ENCODE measurements at places on chromosomes 4 and X.

GRCh38 chr4:151460434-151460833 lies 51.5 kb downstream of the FHIP1A start:
- no peak for DNase-seq

- DNase-seq: no peak
Observed at GRCh38 chr4:153140294-153140693, 63.9 kb upstream of the TRIM2 start.

DNA sequence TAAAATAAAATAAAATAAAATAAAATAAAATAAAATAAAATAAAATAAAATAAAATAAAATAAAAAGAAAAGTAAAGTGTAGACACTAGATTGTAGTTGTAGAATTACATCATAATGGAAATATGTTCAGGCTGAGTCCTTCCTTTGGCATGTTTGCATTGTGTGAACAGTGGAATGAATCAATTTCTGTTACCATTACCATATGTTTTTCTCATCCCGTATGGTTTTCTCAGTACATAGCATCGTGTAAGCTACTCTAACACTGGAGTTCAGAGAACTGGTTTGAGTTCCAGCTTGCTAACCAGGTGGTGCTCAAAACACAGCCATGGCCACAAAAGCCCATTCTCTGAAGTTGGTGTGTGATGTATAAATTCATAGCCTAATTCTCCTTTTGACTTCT lies 45.9 kb downstream of the USP11 start:
- no peak for DNase-seq

GRCh38 chr4:159026329-159026728 lies 76.5 kb upstream of the RAPGEF2 start:
- DNase-seq: no peak

DNA sequence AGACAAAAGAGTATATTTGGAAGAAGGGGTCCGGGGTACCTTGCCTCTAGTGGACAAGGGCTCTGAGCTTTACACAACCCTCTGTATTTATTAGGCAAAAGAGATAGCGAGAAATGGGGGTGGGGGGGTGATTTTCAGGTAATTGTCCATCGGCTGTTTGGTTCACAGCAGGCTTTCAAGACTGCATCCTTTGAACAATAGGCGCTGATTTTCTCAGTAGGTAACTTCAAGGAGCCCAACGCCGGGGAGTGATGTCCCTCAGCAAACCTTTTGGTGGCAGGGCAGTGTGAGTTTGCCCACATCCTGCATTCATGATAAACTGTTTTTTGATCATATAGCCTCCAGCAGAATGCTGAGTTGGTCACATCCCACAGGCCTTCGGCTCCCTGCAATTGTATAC lies 61.6 kb downstream of the KDM5C start:
- no peak for DNase-seq

GRCh38 chrX:118973389-118974087 lies 880 bp upstream of the LONRF3 start:
- DNase-seq: no peak

DNA sequence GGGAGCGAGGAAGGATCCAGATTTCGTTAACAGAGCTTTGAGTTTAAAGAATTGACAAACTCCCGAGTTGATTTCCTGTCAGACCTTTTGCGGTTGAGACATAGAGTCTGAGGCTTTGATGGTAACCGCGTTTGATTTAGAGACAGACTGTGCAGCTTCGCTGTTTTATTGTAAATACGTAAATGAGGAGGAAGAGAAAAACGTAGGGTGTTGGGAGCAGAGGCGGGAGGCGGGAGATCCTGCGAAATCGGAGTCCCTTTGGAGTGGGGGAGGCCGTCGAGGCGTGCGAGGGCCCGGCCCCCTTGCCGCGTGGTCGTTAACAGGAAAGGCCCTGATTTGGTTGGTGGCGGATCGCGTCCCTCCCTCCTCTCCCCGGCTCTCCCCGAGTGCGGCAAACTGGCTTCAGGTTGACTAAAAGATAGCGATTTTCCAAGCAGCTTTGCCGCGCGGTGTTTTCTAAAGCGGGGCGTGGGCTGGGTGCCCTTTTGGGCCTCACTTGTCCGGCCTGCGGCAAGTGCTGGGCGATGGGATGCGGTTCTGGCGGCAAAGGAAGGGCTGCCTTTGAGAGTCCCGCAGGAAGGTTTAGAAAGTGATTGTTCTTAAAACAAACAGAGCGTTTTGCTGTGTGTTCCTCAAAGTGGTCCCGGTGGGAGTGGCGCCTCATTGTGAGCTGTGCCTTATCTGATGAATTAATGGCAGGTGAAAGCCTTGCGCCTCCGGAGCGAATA lies 857 bp downstream of the SCML1 start:
- peak; percentile 51 for DNase-seq

- DNase-seq: no peak
Observed at GRCh38 chr4:123433573-123433972, 37.0 kb downstream of the SPRY1 start.

DNA sequence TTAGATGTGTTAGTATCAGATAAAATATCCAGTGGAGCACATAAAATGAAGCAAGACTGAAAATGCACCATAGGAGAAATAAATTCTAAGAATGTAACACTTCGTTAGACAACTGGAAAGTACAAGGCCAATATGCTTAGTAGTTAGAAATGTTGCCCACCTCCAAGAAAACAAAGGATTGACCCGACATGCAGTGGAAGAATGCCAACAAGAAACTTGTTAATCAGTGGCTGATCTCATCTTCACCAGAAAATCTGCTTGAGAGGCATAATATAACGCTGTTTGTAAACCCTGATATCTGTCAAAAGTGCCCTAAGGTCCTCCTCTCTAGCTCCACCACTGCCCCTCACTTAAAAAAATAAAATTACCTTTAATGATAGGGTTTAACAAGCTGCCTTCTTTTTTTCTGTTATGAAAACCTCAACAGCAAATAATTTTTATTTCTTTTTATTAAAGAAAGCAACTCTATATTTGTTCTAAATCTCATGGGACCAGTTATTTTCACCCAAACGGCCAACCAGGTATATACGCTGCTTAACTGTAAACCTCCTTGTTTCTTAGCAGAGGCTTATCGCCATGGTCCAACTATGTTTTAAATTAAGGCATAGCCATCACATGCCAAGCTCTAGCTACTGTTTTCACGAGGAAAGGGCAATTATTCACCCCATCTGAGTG lies 1.8 kb downstream of the RASGEF1B start:
- DNase-seq: no peak

DNA sequence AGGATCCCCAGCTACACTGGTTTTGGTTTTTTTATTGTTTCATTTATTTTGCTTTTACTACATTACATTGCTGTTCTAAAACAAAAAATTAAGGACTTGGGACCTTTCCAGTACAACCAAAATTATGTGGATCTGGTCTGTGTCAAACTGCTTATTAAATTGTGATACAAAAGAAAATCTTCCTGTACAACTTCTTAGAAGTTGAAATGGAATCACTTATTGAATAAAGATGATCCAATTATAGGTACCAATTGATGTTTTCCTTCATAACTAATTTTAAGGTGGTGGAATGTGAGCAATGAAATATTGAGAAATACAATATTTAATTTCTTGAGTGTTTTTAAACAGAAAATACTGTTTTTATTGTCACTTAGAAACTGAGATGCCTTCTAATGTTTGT lies 67.3 kb downstream of the C4orf46 start:
- no peak for DNase-seq

DNA sequence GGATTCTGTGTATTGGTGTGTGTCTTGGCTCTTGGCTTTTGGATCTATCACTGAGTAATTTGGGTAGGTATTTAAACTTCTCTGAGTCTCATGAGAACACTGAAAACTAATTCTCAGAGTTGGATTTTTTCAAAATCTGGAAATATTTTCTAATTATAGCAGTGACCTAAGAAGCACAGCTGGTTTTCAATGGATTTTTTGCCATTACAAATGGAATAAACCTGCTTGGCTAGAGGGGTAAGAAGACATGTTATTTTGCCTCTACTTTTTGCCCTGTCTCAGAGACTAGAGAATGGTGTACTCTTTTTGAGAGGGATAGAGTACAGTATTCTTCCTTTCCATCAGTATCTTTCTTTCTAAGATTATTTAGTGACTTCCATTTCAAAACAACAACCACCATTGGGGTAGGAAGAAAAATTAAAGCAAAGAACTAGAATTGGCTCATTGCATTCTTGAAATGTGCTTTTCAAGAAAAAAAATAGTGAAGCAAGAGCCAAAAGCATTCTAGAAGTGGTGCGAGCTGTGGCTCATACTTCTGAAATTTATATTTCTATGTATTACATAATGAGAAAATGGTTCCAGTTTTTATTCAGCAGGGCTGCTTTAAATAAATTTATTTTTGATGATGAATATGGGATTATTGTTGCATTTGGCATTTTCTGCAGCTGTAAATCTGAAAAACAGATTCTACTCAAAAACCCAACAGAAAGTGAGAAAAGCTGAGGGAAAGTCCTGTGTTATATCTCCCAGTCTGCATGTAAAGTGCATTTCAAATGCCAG lies 850.2 kb upstream of the SLIT2 start:
- no peak for DNase-seq

DNA sequence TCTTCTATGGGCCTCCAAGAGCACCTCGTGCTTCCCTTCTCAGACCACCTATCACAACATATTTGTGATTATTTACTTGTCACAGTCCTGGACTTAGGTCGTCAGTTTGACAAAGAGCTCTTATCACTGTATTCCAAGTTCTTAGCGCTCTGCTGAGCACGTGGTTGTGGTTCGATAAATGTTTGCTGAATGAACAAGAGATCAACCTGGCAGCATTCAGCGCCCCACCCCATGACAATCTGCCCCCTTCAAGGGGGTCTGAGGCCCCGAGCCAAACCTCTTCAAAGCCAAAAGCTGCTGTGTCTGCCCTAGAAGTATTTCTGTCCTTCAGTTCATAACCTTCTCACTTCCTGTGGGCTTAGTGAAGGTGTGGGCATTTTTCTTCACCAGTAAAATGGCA lies 15.0 kb downstream of the RPS4X start:
- no peak for DNase-seq

- DNase-seq: no peak
Observed at GRCh38 chr4:77695774-77696173, 90.2 kb downstream of the CXCL13 start.

DNA sequence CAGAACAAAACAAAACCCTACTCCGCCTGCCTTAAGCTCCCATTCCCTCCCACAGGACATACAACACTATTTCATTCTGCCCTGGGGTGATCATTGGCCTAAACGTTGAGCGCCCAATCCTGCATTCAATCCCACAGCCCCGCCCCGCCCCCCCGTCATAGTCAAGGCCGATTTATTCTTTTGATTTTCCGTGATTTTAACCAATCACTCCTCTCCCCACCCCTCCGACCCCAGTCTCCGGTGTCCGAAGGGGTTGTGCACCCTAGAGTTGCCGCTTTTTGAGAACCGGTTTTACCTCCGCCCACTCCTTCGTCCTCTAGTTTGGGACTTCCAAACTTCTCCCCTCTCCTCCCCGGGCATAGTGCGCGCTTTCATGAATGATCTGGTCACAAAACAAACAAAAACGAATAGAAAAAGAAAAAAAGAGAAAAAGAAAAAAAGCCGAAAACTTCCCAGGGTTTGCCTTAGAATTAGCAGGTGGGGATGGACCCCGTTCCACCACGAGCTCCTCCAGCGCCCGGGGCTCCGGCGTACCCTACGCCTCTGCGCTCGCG lies 446 bp upstream of the UBE2A start:
- no peak for DNase-seq

- DNase-seq: no peak
Observed at GRCh38 chr4:186104890-186105646, 564 bp downstream of the FAM149A start.

Data from CD4-positive, alpha-beta T cell treated with Interleukin-4 for 4 hours (primary cell).